ENCODE measurements at places on chromosomes 16 and 17.

DNA sequence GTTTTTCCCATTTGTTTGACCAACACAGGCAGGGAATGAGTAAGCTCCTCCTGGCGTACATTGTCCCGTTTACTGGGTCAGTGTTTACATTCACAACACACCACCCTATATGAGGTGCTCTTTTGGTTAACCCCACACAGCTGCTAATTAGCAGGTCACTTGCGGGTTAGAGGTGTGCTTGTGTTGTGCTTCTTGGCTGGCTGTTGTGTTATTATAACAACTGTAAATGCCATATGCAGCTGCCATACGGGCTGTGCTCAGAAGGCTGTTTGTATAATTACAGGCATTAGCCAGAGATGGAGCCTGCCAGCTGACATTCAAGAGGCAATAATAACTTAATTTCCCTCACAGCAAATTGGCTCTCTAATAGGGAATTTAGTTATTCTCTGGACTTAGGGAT, 205.1 kb upstream of the ELAC2 start:
- no peak for DNase-seq

DNA sequence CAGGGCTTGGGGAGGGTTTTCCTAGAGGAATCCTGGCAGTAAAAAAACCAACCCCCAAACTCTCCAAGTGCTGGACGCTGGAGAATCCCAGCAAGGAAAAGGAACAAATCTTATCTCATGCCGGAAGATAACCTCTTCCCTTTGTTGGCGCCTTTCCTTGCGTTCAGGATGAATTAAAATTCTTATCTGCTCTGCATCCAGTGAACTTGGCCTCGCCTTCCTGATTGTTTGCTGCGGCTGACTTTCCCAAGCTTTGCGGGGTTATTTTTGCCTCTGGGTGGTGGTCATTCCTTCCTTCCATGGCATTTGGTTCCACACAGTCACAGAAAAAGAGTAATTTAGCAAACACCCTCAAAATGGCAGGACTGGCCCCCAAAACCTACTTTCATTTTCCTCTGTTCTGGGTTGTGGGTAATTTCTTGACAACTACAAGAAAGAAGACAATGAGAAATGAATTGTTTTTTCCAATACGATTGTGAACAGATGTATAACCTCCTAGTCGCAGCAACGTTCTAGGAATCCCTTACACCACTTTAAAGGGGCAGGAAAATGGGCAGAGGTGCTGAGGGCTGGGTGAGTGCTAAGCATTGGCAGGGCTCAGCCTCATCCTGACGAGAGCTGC, 77.8 kb downstream of the MRC2 start:
- no peak for DNase-seq

GRCh38 chr16:30180741-30181140, 2.7 kb upstream of the CORO1A start:
- no peak for DNase-seq

DNA sequence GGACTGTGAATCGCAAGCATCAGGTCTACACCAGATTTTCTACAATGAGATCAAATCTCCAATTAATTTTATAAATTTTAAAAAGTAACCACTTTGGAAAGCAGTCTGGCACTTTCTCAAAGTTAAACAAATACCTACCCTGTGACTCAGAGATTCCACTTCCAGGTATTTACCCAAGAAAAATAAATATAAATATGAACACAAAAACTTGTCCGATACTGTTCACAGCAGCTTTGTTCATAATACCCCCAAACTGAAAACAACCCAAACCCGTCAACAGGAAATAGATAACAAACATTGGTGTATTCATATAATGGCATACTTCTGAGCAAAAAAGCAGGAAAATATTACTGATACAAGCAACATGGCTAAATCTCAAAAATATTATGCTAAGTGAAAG, 12.1 kb downstream of the ZDHHC7 start:
- DNase-seq, result no peak
